SK-N-SH treated with all-trans-retinoic acid at 6 μM for 48 hours (cell line): ENCODE measurements at places on chromosomes 11 and 22.

- no peak for ATAC-seq
These were observed 12.5 kb downstream of the CCND1 start for GRCh38 chr11:69653406-69653960.

- ATAC-seq = peak; percentile 40
These were observed 70.4 kb downstream of the MYO7A start for GRCh38 chr11:77198440-77198849.

- ATAC-seq = no peak
These were observed 2.5 kb upstream of the CD81 start for GRCh38 chr11:2374456-2375201.

GRCh38 chr11:121059605-121060004, 35.7 kb downstream of the TBCEL start:
- no peak for ATAC-seq

GRCh38 chr11:1302461-1303125, 6.8 kb downstream of the TOLLIP start:
- no peak for ATAC-seq

- ATAC-seq = peak; percentile 42
These were observed 67.5 kb downstream of the GAB2 start for GRCh38 chr11:78350091-78350645.

DNA sequence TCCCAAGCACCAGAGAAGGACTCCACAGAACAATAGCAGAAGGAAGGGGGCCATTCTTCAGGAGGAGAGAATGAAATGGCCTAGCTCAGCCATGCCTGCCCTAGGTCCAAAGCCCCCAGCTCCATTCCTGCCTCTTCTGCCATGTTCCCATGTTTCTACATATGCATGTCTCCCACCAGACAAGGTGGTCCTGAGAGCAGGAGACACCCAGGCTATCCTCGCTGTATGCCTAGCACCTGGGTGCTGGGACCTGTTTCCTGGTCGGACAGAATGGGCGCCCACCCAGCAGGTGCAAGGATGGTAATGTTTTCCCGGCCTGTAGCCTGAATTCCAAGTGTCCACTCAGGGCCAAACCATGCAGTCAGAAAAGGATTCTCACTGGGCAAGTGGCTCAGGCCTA, 30.2 kb upstream of the SLC35C1 start:
- no peak for ATAC-seq
